ENCODE measurements at places on chromosomes 11 and 22. TPM values are rescaled to one million over a fixed set of nuclear protein-coding genes. Genes with fewer than 3 reads are reported as not detected.
A peak's percentile ranks its signal among the peaks of the same experiment; 100 is the strongest.

DNA sequence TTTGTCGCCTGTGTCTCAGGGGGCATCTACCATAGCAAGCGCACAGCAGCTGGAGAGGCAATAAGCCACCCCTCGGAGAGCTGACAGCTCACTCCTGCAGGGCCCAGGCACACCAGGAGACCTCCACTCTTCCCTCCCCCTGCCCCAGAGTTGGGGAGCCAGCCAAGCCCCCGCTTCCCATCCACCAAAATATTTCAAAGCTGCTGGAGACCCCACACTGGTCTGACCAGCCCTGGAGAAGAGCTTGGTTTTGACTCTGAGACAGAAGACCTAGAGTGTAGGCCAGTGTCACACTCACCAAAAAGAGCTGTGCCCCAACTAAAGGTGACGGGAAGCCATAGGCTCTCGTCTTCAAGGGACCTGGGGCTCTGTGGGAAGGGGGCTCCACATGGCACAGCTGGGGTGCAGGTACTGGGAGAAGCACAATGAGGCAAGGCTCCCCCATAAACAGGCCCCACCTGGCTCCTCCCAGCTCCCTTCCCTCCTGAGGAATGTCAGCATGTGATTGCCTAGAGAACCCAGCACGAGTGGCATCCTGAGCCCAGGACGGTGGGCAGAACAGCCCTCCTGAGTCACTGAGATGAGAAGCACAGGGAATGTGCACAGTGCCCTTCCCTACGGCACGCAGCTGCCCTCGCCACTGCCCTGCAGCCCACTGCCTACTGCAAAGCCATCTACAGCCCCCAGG lies 5.8 kb upstream of the GNAZ start:
- peak; percentile 17 for DNase-seq

DNA sequence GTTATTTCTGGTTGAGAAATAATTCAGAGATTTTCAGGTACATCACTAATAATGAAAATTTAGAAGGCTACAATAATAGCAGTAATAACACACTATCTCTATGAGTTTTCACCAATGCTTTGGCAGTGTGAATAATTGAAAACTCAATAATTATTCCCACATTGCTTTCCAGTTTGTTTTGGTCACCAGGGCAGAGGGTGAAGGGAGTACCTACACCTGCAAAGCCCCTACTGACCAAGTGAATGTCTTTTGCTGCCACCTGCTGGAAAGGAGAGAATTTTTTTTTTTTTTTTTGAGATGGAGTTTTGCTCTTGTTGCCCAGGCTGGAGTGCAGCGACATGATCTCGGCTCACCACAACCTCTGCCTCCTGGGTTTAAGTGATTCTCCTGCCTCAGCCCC lies 3.2 kb downstream of the NELL1 start:
- no peak for DNase-seq

MYEOV gene
- total RNA-seq = not detected

DNA sequence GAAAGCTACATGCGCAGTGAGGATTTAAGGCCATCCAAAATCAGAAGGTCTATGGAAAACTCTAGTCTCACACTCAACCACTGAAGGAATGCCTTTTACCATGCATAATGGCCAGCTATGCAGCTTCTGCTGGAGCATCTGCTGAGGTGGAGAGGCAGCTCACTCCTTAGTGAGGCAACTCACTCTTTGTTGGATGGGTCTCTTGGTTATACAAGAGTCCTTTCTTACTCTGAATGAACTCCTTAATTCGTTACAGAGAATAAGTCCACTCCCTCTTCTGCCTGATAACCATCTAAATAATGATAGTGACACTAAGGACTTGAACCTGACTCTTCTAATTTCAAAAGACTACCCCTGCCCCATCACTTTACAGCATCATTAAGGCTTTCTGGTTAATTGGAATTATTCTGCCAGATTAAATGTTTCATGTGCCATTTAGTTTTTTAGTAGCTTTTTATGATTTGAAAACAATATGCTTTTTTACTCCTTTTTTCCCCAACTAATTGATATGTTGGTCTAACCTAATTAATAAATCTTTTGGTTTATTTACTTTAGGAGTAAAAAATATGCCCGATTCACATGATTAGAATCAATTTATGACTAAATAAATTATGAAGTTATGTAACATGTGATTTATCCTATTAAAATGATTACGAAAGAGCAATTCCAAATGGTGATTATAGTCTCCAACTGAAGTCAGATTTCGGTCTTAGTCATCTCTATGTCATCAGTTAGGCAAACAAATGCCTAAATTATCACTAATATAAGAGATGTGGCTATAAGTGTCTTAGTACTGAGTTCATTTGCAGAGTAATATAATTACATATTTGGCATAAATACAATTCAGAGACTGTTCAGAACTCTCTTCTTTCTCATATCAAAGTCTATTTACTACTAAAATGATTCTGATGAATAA lies 286.7 kb upstream of the CCDC90B start:
- DNase-seq = no peak

- DNase-seq = no peak
These were observed 136.9 kb upstream of the SYT13 start for GRCh38 chr11:45423036-45423435.

DNA sequence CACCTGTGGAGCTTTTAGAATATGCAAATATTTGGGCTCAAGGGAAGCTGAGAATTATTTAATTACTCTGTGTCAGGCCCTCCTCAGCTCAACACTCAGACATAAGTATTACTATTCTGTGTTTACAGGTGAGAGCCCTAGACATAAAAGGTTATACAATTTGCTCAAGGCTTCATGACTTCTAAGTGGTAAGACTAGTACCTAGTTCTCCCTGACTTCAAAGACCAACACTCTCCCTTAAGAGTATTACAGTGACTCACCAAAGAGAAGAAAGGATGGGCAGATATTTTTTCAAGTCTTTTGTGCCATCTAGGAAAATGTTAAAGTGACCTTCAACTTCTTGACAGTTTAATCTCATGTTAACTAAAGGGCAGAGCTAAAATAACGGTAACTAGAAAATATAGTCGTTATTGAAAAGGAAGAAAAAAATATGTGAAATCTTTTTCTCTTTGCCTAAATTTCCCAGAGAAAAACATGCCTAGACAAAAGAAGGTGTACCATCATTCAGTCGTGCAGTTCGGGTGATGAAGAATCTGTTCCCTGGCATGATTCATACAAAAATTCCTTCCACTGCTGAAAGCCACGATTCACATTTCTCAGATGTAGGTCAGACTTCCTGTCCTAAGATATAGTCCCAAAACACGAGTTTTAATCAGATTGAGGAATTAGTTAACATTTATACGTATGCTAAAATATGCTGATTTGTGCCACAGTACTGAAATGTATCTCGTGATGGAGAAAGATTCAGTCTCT lies 849.1 kb upstream of the API5 start:
- DNase-seq = no peak

SERHL2 gene
- total RNA-seq = 15.9 TPM

KCNC1 gene
- not detected for total RNA-seq

SYCE3 gene
- not detected for total RNA-seq

DNA sequence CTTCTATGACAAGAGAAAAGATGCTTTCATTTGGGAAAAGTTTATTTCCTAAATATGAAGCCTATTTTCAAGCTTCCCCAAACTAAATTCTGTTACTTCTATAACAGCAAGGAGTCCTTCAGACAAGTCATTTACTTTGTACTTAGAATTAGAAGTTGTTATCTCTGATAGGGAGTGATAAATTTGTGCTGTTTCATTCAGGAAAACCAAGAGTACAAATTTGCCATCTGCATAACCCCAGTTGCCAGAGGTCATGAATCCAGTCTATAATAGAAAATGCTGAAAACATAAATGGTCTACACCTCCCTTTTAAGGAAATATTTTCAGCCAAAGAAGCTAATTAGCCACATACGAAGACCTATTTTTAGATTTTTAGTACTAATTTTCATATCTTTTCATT lies 61.3 kb downstream of the SBF2 start:
- DNase-seq = no peak

GRCh38 chr11:117673602-117674001 lies 123.4 kb downstream of the DSCAML1 start:
- no peak for DNase-seq

DNA sequence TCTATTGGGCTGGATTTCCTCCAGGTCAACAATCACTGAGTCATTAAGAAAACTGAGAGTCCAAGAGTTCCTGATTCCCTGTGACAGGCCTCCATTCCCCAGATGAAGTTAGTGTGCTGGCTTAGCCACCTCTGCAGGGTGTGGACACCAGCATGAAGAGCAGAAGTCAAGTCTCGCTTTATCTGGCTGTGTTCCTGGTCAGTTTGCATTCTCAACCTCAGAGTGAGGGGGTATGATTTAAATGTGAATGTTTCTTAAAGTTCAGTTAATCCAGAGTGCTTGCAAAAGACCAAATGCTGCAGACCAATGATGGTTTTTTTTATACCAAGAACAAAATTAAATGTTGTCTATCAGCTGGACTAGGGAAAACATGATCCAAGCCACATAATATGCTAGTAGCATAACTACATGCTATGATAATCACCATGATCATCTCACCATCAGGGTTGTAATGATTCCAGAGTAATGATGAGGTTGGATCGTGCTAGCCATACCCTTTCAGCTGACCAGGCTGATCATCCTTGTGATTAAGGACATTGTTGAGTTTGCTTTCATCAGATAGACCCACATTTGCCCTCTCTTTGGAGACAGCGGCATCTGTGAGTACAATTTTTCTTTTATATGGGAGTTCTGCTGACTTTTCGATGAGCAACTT lies 145.8 kb upstream of the ARHGAP20 start:
- no peak for DNase-seq

- DNase-seq = no peak
These were observed 8.4 kb downstream of the MSANTD2 start for GRCh38 chr11:124791626-124792341.

DNA sequence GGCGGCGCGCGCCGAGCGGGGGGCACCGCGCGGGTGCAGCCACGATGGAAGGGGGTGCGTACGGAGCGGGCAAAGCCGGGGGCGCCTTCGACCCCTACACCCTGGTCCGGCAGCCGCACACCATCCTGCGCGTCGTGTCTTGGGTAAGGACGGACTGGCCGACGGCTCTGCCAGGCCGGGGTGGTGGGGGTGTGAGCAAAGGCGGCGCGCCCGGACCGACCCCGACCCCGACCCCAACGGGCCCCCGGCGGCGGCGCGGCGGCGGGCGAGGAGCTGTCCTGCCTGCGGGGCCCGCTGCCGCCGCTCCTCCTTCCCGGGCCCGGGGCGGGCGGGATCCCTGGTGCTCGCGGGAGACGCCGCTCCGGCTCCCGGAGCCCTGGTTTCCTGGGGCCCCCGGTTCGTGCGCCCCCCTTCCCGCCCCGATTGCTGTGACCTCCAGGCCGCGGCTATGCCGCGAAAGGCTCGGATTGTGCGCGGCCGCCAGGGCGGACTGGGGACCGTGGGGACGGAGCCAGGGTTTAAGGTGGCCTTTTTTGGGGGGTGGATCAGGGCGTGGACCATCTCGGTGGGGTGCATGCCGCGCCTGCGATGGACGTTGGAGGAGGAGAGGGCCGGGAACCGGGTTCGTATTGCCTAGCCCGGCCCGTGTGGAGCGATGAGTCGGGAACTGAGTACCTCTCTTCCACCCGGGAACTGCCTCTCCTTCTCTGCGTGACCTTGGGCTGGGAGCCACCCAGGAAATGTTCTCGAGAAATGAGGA lies at the start of gene SYNGR1:
Gene SYNGR1 (plus strand): TSS at position 25 of the 760 bp plus-strand sequence. CDS start 20 bp downstream, at position 45.
- peak; percentile 64 for DNase-seq

FAT3 gene
- 1.7 TPM for total RNA-seq

LIMK2 gene
- total RNA-seq = 21.2 TPM

- no peak for DNase-seq
These were observed 121.5 kb downstream of the RRAS2 start for GRCh38 chr11:14237444-14237961.

CCDC188 gene
- total RNA-seq = 0.27 TPM

- no peak for DNase-seq
These were observed 4.7 kb downstream of the DDIAS start for GRCh38 chr11:82906236-82906635.

INS gene
- total RNA-seq = not detected

DNA sequence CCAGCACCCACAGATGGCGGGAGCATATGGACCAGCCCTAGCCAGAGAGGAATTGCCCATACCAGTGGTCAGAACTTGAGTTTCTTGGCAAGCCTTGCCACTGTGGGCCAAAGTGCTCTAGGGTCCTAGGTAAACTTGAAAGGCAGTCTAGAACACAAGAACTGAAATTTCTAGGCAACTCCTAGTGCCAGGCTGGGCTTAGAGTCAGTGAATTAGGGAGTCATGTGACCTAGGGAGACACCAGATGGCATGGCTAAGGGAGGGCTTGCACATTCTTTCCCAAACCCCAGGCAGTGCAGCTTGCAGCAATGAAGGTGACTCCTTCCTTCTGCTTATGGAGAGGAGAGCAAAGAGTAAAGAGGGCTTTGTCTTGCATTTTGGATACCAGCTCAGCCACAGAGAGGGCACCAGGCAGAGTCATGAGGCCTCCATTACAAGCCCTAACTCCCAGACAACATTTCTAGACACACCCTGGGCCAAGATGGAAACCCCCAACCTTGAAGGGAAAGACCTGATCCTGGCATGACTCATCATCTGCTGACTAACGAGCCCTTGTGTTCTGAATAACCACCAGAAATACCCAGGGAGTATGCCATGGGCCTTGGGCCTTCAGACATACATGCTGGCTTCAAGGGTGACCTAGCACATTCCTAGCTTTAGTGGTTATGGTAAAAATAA lies 19.2 kb upstream of the OR56A3 start:
- DNase-seq = no peak

- DNase-seq = no peak
These were observed 54.0 kb downstream of the ZNRF3 start for GRCh38 chr22:28937206-28938025.

DNA sequence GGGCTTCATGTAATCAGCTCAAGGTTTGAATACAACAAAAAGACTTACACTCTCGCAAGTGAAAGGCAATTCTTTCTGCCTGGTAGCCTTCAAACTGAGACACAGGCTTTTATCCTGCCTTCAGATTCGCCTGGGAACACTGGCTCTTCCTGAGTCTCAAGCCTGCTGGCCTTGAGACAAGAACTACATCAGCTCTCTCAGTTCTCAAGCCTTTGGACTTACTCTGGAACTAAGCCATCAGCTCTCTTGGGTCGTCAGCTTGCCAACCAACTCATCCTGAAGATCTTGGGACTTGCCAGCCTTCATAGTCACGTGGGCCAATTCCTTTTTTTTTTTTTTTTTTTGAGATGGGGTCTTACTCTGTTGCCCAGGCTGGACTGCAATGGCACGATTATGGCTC lies 35.7 kb upstream of the LRRC10B start:
- peak; percentile 34 for DNase-seq

GRCh38 chr11:44096360-44097185 lies 1.1 kb downstream of the EXT2 start:
- DNase-seq = no peak

DNA sequence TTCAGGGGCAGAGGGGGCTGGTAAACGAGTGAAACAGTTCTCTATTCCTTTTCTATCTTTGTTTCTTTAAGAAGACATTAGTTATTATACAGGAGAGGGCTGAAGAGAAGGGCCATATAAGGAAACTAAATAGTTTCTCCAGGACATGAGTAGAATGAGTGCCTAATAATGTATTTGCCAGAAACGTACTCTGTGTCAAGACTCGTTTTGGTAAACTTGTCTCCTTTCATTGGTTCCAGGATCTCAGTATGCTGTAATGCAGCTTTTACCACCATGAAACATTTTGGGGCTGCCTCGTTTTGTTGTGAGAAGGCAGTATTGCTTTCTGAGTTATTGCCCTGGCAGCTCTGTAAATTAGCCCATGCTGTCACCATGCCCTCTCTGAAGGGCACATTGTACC lies 51.7 kb downstream of the POLD3 start:
- DNase-seq = no peak

GRCh38 chr11:75402002-75402773 lies 2.9 kb downstream of the RPS3 start:
- DNase-seq = no peak

OR51I1 gene
- total RNA-seq = 0.25 TPM

Data from ovary (tissue), 10 donors.